ENCODE measurements at places on chromosomes 11 and 22.

GRCh38 chr22:45072322-45072903, 62.6 kb upstream of the PHF21B start:
- DNase-seq: no peak

DNA sequence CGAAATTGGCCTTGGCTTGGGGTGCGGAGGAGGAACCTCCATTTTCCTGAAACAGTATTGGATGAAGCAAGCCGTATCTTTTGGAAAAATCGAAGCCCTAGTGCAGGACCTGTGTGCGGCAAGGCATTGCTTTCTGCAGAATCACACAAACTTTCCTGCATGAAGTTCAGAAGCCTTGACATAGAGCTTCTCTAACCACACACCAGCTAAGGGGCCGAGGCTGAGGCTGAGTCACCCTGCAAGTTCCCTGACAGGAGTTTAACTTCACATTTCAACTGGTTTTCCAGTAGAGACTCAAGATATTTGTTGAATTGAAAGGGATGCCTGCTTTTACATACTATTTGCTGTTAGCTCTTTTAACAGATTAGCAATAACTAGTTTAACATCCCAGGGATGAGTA, 67.8 kb downstream of the TCF20 start:
- DNase-seq: peak; percentile 31

DNA sequence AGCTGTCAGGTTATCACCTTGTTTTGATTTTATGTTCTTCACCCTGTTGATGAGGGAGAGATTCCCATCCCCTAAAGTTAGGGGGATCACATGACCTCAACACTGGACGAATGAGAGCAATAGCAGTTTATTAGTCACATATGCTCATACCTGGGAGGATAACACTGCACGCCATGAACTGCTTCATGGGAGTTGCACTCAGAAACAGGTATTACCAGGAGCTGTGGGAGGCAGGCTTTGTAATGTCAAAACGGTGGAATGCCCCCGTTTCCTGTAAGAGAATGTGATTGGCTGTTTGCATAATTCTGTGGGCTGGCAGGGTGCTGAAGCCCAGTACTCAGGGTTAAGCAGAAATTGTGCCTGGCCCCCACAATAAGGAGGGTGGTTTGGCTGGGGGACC, 3.2 kb upstream of the THY1 start:
- DNase-seq: no peak

DNA sequence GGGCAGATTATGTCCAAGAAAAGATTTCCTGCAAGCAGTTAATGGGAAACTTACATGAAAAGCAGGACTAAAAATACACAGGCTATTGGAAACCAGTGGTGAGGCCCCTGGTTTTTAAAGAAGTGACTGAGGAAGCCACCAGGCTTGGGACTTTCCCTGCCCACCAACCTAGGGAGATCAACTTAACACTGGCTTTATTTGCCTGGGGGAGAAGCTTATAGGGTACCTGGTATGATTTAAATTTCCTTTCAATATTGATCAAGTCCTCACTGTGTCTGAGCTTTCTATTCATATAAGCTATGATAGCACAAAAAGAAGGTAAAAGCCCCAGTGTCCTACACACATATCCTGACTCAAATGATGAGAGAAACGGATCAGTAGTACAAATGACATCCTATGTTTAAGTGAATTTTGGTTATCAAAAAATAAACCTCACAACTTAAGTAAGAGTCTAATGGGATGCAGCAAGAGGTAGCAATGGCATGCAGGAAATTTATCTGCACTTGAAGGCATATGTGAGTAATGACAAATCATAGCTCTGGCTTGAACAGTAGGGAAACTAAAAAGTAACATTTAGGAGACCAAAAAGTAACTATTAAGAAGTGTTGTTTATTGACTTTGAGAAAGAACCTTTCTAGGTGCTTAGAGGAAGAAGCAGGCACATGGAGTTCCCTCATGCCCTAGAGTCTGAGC, 85.3 kb downstream of the GAB2 start:
- no peak for DNase-seq

DNA sequence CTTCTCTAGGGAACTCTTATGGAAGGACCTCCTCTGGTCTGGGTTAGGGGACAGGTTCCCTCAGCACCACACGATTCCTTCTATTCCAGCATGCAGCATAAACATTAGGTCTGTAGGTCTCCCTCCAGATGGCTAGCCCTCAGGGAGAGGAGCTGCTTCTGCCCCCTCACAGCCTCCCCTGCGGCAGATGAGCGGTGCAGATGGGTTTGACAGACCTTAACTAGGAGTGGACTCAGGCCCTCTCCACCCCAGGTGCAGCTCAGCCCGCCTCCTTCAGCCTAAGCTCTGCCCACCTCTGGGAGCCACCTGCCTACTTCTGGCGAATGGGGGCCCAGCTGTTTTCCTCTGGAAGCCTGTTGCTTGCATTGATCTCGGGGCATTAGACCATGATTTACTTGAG, 55.7 kb upstream of the EIF3D start:
- DNase-seq: no peak

DNA sequence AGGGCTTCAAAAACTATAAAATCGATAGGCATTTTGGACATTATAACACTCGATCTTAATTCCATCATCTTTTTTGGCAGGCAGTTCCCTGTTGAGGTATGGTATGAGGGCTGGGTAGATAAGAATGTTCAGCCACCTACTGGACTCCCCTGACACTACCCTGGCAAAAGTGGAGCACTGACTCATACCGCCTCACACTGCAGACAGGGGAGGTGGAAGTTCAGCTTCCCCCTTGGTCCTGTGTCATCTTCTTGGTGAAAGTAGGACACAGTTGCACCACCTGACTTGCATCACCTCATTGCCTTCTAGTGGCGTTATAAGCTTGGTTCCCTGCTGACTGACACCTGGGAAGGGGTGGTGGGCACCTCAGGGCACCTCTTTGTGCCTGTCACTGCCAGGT, 30.4 kb downstream of the PAAF1 start:
- no peak for DNase-seq

DNA sequence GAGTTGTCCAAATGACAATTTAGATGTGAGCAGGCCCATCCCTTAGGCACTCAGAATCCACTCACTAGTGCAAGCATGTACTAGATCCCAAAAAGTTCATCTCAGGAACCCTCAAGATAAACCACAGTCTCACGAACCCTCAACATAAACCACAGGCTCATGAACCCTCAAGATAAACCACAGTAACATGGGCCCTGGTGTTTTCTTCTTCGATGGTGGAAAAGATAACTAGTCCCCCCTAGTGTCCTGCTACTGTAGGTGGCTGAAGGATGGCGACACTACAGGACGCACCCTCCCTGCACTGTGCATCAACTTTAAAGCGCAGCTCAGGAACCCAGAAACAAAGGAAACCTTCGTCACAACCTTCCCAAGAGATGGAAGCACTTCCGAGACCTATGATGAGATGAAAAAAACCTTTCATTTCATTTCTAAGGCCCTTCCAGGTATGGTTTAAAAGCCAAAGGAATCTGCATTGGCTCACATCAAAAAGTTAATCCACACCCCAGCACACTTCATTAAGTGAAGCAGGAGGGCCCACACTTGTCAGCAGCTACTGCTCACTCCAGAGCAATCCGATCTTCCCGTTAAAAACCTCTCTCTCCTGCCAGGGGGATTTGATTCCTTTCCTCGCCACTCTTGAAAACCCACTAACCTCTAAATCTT, 2.4 kb downstream of the LARGE1 start:
- DNase-seq: no peak

- DNase-seq: no peak
These were observed 17.0 kb downstream of the IMMP1L start for GRCh38 chr11:31492320-31492913.

GRCh38 chr11:130486987-130487923, 38.8 kb downstream of the ADAMTS15 start:
- DNase-seq: no peak

DNA sequence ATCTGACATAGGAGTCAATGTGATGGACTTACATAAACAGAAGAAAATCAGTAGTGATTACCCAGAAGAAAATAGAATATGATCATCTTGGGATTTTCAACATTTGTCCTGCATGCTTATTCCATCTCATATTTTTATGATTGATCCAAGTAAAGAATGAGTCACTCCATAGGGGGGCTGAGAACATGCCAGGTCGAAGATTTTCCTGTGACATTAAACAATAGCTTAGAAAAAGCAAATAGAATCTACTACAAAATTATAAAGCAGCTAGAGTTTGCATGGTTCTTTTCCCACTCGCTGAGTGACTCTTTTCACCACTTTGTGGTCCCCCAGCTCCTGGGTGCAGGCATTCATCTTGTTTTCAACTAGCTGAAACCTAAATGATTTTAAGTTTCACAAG, 56.3 kb downstream of the DDI1 start:
- DNase-seq: no peak

All from activated effector memory CD4-positive, alpha-beta T cell treated with Interleukin-2 at 50 U/mL for 16 hours (primary cell).